ENCODE measurements at places on chromosomes 6 and 20.

DNA sequence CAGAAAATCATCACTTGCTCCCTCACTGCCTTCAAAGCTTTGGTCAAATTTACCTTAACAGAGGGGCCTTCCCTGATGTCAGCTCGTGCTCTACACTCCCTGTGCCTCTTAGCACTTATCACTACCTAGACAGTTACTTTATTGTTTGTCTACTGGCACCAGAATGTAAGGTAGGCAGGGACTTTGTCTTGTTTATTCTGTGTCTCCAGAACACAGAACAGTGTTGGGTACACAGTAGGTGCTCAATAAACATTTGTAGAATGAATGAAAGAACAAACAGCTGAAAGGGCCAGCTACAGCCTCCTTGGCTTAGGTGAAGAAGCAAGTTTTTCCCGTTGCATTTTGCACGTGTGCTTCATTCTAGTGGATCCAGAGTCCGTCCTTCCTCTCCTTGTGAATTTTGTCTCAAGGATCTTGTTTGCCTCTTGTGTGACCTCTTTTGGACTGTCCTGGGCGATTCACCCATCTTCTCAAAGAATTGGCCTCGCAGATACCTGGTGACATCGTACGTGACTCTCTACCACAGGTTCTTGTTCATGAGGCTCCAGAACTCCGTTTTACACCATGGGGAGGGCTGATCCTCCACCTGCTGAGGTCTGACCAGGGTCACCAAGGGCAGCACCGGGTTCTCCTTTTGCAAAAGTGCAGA, 84.2 kb upstream of the ARMC2 start:
- H3K27ac ChIP-seq: no peak overlapping the region
- no peaks in the 10 kb centered on the region for H3K27me3 ChIP-seq
- DNase-seq: no peak
- H3K4me1 ChIP-seq: no peaks in the 10 kb centered on the region
- H3K36me3 ChIP-seq: no peaks in the 10 kb centered on the region

GRCh38 chr20:51366155-51366886, 176.2 kb downstream of the NFATC2 start:
- no peaks in the 10 kb centered on the region for H3K27me3 ChIP-seq
- no peak overlapping the region for H3K4me3 ChIP-seq
- no peak overlapping the region for H3K27ac ChIP-seq
- H3K36me3 ChIP-seq: no peaks in the 10 kb centered on the region

DNA sequence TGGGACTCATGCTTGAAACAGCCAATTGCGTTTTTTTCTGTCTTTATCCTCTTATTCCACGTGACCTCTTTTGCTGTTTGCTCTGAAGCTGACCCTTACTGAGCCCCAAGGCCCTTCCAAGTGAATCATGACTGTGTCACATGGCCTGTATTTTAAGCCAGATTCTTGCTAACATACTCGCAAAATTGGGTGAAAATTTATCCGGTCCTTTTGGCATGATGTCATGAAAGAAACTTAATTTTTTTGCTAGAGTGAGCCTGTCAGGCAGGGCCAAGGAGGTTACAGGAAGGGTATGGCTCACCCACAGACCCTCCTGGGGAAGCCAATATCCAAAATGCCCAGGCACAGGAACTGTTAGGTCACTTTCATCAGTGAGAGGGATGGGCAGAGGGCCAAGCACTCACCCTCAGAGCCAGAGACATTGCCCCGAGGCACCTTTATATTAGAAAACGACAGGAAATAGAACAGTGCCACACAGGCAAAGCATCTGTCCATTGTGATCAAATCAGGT, 296.7 kb downstream of the CDH26 start:
- H3K36me3 ChIP-seq: no peaks in the 10 kb centered on the region
- H3K4me1 ChIP-seq: no peaks in the 10 kb centered on the region
- no peak overlapping the region for H3K27ac ChIP-seq
- H3K4me3 ChIP-seq: no peak overlapping the region
- no peak for DNase-seq
- H3K27me3 ChIP-seq: no peaks in the 10 kb centered on the region

- no peaks in the 10 kb centered on the region for H3K36me3 ChIP-seq
- H3K4me1 ChIP-seq: no peaks in the 10 kb centered on the region
- no peaks in the 10 kb centered on the region for H3K27me3 ChIP-seq
- no peak for DNase-seq
- H3K4me3 ChIP-seq: no peak overlapping the region
These were observed 236.1 kb downstream of the COL12A1 start for GRCh38 chr6:74969591-74970267.

- no peak for DNase-seq
- H3K27ac ChIP-seq: no peak overlapping the region
- no peak overlapping the region for H3K4me3 ChIP-seq
- no peaks in the 10 kb centered on the region for H3K27me3 ChIP-seq
- H3K4me1 ChIP-seq: no peaks in the 10 kb centered on the region
- H3K36me3 ChIP-seq: no peaks in the 10 kb centered on the region
These were observed 256.5 kb upstream of the RIN2 start for GRCh38 chr20:19501476-19502115.

DNA sequence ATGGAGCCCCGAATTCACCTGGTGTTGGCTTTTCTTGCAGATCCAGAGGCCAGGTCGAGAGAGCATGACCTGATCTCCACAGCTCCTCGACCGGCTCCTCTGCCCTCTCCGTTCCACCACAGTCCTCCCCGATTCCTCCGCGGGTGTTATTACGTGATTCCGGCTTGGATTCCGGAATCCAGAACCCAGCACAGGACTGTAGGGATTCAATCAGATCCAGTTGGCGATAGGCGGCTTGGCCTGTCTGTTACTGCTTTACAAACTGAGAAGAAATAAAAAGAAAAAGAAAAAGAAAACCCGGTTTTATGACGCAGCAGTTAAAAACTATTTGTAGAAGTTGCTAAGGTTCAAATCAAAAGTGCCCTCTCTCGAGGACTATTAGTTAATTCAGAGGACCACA, 222.7 kb downstream of the EYA2 start:
- no peaks in the 10 kb centered on the region for H3K36me3 ChIP-seq
- no peak for DNase-seq
- H3K27me3 ChIP-seq: no peaks in the 10 kb centered on the region
- H3K4me3 ChIP-seq: no peak overlapping the region
- no peak overlapping the region for H3K27ac ChIP-seq

DNA sequence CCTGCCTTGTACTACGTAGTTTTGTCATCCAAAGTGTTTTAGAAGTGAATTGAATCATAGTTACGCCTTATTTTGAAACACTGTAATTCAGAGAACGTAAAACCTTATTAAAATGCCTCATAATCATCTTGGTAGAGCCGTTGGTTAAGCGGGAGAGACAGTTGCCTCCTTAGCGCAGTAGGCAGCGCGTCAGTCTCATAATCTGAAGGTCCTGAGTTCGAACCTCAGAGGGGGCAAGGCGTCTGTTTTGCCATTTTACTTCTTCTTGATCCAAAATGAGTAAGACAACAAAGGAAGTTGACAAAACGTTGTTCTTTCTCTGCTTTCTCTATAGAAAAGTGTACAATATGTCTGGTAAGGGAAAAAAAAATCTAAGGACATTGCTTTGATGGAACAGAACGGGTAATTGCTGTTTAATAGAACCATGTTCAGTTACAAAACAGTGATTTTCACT, 20.7 kb upstream of the TRIM27 start:
- no peaks in the 10 kb centered on the region for H3K36me3 ChIP-seq
- DNase-seq: peak; percentile 27
- peak overlapping the region; percentile 82 for H3K27ac ChIP-seq
- H3K4me1 ChIP-seq: peaks cover 35% of the 10 kb centered on the region
- peak overlapping the region; percentile 52 for H3K4me3 ChIP-seq

- H3K27me3 ChIP-seq: no peaks in the 10 kb centered on the region
- no peak overlapping the region for H3K27ac ChIP-seq
- H3K4me1 ChIP-seq: no peaks in the 10 kb centered on the region
- H3K36me3 ChIP-seq: no peaks in the 10 kb centered on the region
- DNase-seq: peak; percentile 65
These were observed 27.1 kb downstream of the CD83 start for GRCh38 chr6:14144678-14145113.

DNA sequence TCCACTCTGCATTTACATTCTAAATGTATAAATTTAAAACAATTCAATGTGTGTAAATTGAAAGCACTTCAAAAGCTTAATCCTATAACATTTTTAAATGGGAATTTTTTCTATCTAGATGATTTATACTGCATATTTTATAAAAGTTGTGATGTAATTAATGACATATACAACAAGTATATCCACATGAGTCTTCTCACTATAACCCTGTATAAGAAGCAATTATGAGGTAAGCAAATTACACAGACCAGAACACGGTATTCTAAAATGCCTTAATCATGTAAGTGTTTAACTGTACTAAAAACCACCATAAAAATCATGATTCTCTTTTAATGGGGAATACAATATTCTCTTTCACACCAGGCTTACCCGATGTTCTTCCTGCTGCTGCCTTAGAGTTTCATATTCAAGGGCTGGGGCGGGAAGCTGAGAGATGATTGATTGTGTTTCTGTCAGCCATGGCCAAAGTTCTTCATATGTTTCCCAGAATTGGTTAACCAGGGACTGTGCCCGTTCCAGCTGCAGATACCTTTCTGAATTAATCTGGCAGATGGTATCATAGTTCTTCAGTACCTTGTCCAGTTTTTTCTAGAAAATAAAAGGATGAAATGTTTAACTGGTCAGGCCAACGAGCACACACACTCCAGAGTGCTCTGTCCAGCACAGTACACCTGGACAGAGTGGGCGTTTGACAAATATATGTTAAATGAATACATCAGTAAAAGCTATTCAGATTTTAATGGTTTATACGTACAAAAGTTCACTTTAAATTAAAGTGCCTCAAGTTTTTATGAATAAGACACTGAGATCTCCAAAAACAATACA, 127.4 kb downstream of the DST start:
- H3K27me3 ChIP-seq: no peaks in the 10 kb centered on the region
- no peaks in the 10 kb centered on the region for H3K36me3 ChIP-seq
- no peak overlapping the region for H3K27ac ChIP-seq

DNA sequence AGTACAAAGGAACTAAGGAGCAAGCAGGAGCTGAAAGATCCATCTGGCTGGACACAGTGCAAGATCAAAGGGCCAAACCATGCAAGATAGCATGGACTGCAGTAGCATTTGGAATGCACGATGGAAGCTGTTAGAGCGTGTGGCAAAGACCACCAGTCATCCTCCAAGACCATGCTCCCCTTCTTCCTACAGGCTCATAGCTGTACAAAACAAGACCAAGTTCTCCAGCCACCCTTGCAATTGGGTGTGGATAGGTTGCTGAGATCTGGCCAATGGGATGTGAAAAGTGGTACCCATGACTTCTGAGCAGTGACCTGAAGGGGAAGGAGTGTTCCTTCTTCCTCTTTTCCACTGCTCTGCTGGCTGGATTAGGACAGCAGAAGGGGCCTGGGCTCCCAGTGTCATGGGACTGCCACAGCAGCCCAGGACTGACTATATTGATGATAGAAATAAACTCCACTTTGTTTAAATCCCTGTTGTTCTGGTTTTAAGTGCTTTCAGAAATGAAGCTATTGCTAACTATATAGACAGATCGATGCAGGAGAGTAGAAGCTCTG, 64.9 kb downstream of the SLC22A23 start:
- H3K36me3 ChIP-seq: no peaks in the 10 kb centered on the region
- H3K27me3 ChIP-seq: peaks cover 3% of the 10 kb centered on the region
- H3K4me1 ChIP-seq: no peaks in the 10 kb centered on the region
- H3K27ac ChIP-seq: no peak overlapping the region
- no peak overlapping the region for H3K4me3 ChIP-seq
- DNase-seq: no peak

DNA sequence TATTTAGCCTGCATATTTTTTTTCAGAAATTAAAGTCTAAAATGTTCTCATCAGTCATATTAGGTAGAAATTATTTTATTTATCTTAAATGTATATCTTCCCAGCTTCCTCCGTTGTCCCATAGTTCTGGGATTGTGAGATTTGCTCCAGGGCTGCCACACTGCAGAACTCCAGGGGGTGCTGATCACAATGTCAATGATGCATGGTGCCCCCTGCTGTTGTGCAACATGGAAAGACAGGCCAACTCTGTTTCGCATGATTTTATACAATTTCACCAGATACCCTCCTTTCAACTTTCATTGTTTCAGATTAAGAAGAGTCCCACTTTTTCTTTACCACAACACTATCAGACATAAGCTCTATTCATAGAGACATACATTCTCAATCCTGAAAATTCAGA, 35.9 kb downstream of the ID4 start:
- no peak for DNase-seq
- H3K27me3 ChIP-seq: no peaks in the 10 kb centered on the region

GRCh38 chr6:93299622-93300021, 119.7 kb downstream of the EPHA7 start:
- no peaks in the 10 kb centered on the region for H3K27me3 ChIP-seq
- no peak overlapping the region for H3K27ac ChIP-seq
- no peaks in the 10 kb centered on the region for H3K4me1 ChIP-seq
- H3K36me3 ChIP-seq: no peaks in the 10 kb centered on the region

GRCh38 chr20:51856432-51856831, 54.1 kb upstream of the SALL4 start:
- H3K27ac ChIP-seq: no peak overlapping the region
- no peak for DNase-seq
- H3K27me3 ChIP-seq: no peaks in the 10 kb centered on the region
- no peak overlapping the region for H3K4me3 ChIP-seq
- H3K4me1 ChIP-seq: no peaks in the 10 kb centered on the region

- no peaks in the 10 kb centered on the region for H3K27me3 ChIP-seq
- no peak overlapping the region for H3K27ac ChIP-seq
- DNase-seq: no peak
- H3K4me3 ChIP-seq: no peak overlapping the region
These were observed 34.2 kb downstream of the ANKRD60 start for GRCh38 chr20:58194175-58194791.

- H3K4me3 ChIP-seq: no peak overlapping the region
- H3K27ac ChIP-seq: no peak overlapping the region
- DNase-seq: no peak
- H3K27me3 ChIP-seq: no peaks in the 10 kb centered on the region
- H3K4me1 ChIP-seq: no peaks in the 10 kb centered on the region
These were observed 53.7 kb downstream of the LYRM4 start for GRCh38 chr6:5206920-5207561.

GRCh38 chr20:54076259-54076658, 5.9 kb upstream of the BCAS1 start:
- H3K36me3 ChIP-seq: no peaks in the 10 kb centered on the region
- H3K27ac ChIP-seq: no peak overlapping the region
- H3K4me3 ChIP-seq: no peak overlapping the region
- DNase-seq: no peak

- no peaks in the 10 kb centered on the region for H3K36me3 ChIP-seq
- H3K4me1 ChIP-seq: no peaks in the 10 kb centered on the region
- no peaks in the 10 kb centered on the region for H3K27me3 ChIP-seq
- no peak overlapping the region for H3K27ac ChIP-seq
These were observed 398.0 kb downstream of the BTBD3 start for GRCh38 chr20:12315652-12316051.

DNA sequence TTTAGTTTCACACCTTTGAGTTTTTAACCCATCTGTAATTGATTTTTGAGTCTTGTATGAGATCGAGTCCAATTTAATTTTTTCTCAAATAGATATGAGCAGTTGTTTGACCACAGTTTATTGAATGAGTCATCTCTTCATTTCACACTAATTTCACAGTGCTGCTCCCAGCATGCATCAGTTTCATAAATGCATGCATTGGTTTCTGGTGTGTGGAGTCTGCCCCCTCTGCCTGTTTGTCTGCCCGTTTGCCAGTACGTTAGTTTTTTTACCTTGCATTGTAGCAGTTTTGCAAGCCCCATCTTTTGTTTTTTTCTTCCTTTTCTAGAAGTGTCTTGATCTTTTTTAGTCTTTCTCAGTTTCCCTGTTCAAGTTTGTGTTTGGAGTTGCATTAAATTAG, 11.9 kb downstream of the SLX4IP start:
- peaks cover 6% of the 10 kb centered on the region for H3K4me1 ChIP-seq
- no peak overlapping the region for H3K27ac ChIP-seq
- peak; percentile 12 for DNase-seq
- H3K27me3 ChIP-seq: no peaks in the 10 kb centered on the region
- H3K36me3 ChIP-seq: no peaks in the 10 kb centered on the region

GRCh38 chr6:42629845-42630244, 66.0 kb downstream of the UBR2 start:
- peaks cover 8% of the 10 kb centered on the region for H3K36me3 ChIP-seq
- no peak for DNase-seq
- H3K27me3 ChIP-seq: no peaks in the 10 kb centered on the region
- no peak overlapping the region for H3K27ac ChIP-seq

Data from CD8-positive, alpha-beta memory T cell (primary cell).